ENCODE measurements at places on chromosomes 13 and 19.

DNA sequence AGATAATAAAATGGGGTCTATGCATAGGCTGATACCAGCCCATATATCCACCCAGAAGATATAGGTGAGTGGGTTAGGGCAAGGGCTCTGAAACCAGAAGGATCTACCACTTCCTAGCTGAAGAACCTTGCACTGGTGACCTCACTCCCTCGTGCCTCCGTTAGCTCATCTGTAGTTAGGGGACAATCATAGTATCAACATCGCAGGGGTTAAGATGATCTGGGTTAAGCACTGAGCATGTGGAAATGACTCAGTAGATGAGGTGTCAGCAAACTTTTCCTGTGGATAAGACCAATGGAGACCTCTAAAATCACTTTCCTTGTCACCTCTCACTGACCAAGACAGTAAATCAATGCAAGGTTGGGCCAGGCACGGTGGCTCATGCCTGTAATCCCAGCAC lies 30.5 kb downstream of the TNFSF14 start:
- no peak for DNase-seq

DNA sequence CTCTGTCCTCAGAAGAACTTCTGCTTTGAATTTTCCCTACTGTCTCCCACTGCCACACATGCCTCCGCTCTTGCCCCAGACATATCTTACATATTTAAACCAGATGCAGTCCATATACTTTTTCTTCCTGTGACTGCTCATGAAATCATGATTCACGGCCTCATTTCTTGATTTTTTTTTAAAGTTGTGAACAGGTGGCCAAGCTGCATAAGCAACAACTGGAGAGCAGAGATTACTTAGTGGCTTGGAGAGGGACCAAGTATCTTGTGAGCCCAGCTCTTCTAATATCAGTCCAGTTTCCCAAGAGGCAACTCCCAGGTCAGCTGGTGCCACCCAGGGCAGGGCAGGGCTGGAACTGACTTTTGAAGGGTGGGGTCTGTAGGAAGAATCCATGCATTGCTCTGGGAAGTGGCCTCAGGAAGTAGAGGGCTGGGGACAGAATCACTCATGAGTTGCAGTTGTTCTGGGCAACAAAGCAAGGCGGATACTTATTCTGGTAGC lies 152.4 kb downstream of the LMO7 start:
- DNase-seq, result no peak

DNA sequence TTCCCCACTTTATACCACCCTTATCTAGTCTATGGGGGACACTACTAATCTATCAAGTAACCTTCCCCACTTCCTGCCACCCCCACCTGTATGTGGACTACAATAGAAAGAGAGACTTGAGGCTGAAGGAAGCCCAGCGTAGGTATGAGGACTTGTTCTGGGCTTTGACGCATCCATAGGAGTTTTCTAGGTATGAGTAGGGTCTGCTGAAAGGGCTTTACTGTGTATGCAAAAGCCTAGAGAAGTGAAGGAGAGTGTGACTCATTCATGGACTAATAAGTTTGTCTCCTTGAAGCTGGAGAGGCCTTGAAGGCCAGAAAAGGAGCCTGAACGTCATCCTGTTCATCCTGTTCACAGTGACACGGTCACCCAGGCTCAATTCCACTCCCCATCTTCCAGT lies 21.8 kb downstream of the TINCR start:
- no peak for DNase-seq

DNA sequence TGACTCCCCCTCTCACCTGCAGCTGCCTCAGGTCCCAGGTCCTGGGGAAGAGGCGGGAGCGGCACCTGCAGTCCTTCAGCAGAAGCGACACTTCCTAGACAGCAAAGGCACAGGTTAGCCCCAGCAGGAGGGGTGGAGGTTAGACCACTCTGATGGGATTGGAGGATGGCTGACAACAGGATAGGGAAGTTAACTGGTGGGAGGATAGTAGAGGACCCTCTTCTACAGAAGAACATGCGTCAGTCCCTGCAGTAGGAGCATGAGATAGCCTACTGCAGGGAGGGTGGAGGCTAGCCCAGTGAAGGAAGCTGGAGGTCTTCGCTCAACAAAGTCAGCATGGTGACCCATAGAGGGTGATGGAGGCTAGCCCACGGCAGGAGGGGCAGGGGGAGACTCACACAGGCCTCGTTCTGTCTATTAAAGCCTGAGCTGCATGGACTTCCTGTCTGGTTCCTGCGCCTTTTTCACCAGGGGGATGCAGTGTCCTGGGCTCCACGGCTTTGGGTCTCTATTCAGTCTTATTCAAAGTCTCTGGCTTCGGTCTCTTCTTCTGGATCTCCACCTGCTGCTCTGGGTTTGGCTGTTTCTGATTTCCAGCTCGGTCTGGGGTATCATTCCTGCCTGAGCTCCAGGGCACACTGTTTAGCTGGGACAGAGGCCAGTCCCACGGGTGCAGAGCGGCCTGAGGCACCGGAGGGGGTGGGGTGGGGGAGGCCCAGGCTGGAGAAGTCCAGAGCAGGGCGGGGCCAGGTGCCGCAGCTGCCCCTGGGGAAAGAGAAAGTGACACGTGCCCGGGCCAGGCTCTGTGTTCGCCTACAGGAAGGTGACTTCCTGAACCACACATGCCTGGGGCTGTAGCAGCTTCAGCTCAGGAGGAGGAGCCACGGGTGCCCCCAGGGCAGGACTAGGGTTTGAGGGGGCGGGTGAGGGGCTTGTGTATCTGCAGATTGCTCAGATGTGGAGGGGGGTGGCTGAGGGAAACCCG lies 7.3 kb downstream of the IFNL3 start:
- DNase-seq, result peak; percentile 46

DNA sequence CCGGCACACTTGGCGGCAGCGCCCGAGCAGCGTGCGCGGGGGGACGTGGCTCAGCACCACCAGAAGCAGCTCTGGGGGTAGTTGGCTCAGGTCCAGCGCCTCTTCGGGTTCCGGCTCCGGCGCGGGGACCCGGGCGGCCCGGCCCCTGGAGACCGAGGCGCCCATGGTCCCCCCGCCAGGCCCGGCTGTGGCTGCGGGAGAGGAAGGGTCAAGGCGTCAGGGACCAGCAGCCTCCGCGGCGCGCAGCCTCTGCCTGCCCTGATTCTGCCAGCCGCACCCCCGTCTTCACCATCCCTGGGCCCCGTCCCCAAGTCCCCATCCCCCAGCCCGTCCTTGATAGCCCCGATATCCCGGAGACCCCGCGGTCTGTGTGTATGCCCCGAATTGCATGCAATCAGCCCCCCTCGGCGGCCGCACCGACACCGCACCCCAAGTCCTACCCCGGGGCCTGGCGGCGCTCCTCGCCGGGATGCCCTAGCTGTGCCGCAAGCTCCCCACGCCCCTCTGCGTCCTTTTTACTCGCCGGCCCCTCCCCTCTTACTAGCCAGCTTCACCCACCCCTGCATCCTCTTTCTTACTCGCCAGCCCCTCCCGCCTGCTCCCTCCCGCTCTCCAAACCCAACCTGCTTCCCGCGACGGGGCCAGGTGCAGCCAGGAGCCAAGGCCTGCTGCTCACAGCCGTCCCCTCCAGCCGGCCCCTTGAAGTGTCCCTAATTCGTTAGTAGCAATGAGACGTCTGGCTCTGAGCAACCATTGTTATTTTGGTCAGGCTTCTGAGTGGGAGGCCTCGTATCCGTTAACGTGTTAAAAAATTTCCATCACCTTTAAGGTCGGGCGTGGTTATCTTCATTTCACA lies at the start of gene FBXO27:
FBXO27 (minus strand) TSS at position 487 of the 856 bp plus-strand sequence; CDS start at position 165, 322 bp downstream.
- DNase-seq, result peak; percentile 5

DNA sequence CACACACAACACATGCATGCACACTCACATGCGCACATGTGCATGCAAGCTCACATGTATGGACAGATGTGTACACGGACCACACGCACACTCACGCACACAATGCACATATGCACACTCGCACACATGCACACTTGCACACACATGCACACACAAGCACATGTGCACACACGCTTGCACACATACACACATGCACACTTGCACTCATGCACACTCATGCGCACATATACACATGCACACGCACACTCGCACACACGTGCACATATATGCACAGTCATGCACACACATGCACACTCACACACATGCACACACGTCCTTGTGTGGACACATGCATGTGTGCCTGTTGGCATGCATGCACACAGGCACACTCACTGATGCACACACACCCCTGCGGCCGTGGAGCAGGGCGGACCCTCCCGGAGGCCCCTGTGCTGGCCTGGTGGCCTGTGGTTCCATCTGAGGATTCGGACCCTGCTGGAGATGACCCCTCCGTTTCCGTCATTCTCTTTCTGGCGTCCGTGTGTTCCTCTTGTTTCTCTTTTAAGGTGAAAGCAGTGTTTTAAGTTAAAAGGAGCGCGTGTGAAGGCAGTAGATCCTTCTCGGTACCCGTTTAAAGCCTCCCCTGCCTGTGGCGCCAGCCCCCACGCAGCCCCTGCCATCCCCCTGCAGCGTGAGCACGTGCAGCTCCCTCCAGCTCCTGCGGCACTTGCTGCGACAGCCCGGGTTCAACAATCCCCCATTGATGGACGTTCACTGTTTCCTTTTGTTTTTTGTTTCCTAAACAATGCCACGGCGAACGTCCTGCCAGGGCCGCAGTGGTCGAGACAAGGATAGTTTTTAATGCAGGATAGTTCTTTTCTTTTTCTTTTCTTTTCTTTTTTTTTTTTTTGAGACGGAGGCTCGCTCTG lies 5.6 kb downstream of the NDUFS7 start:
- no peak for DNase-seq

- no peak for DNase-seq
Observed at GRCh38 chr13:39403106-39403505, 199.9 kb downstream of the LHFPL6 start.

DNA sequence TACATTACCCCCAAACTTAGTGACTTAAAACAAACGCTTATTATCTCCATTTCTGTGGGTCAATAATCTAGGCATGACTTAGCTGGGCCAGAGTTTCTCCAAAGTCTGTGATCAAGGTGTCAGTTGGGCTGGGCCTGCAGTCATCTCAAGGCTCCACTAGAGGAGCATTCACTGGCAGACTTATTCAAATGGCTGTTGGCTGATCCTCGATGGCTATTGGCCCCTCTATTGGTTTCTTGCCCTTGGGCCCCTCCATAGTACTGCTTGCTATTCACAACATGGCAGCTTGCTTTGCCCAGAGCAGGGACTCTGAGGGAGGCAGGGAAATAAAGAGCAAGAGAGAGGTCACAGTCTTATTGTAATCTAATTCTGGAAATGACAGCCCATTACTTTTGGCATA lies 57.6 kb downstream of the RCBTB2 start:
- no peak for DNase-seq

DNA sequence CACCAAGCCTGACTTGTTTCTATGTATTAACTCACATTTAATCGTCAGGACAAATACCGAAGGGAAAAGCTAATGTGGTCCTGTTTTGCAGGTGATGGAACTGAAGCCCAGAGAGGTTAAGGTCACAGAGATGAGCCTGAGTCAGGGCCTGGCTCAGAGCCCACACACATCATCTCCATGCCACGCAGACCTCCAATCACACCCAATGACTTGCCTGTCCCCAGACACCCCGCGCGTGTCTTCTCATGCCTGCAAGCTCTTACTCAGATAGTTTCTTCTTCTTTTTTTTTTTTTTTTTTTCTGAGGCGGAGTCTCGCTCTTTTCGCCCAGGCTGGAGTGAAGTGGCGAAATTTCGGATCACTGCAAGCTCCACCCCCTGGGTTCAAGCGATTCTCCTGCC lies 16.4 kb downstream of the SIX5 start:
- DNase-seq, result no peak

DNA sequence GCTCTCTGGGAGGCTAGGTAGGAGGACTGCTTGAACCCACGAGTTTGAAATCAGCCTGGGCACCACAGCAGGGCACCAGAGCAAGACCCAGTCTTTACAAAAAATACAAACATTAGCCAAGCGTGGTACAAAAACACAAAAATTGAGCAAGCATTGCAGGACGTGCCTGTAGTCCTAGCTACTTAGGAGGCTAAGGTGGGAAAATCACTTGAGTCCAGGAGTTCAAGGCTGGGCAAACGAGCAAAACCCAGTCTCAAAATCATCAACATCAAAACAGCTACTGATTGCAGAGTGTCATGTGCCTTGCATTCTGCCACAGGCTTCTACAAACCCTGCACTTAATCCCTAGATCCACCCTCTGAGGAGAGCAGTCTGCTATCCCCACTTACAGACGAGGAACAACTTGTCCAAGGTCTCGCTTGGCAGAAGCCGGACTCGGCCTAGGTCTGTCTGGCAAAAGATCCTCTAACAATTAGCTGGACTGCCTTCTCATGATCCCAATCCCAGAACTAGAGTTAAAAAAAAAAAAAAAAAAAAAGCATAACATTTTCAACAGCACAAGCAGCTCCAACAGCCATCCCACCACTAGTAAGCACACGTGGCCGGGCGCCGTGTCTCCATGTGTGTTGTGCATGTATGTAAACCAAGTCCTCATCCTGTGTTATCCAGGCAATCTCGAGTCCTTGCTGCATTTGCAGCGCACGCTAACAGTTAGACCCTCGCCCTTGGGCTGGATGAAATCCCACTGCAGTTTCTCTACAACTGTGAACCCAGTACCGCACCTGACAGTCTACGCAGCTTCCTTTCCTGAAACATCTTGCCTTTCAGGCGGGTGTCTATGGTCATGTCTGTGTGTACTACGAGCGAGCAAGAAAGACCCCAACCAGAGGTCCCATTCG lies 2.0 kb downstream of the PPP6R1 start:
- no peak for DNase-seq

GRCh38 chr19:2341982-2342381 lies 13.5 kb downstream of the SPPL2B start:
- DNase-seq, result no peak

DNA sequence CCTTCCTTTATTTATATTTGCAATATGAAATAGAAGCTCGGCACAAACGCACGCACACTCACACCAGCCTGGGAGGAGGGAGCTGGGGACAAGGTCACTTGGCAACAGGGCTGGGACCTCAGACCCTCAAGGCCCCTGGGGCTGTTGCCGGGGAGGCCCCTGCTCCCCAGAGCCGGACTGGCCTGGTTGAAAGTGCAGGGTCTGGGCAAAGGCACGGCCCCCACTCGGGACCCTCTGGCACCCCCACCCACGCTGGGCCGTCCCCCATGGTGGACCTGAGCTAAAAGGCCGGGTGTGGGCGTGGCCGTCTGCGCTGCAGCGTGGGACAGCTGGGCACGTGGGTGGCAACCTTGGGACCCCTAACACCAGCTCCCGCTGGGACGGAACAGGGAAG lies 1.2 kb upstream of the TMEM86B start:
- DNase-seq, result no peak

- no peak for DNase-seq
Observed at GRCh38 chr13:111363121-111363520, 42.7 kb downstream of the TEX29 start.

GRCh38 chr19:51156710-51157109 lies 14.6 kb downstream of the SIGLEC7 start:
- DNase-seq, result no peak

GRCh38 chr13:74036373-74036772 lies 97.8 kb downstream of the KLF12 start:
- peak; percentile 11 for DNase-seq

DNA sequence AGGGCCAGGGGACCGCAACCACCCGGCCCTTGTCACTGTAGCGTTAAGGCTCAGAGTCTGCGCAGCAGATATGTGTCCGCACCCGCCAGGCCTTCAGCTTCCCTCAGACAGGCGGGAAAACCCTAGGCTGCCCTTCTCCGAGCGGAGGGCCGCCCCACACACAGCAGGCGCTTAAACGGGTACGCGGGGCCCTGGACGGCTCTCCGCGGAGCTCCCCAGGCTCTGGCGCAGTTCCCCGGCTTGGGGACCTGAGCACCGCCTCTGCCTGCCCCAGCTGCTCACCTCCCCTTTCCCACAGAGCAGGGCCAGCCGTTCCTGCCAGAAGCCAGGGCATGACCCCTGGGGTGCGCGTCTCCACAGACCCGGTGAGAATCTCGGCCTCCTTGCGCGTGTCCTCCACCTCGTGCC lies 593 bp downstream of the ZNF135 start:
- no peak for DNase-seq
